ENCODE measurements at places on chromosomes 3 and 15.

- DNase-seq = no peak
These were observed 7.2 kb downstream of the FOXL2 start for GRCh38 chr3:138939561-138940241.

DNA sequence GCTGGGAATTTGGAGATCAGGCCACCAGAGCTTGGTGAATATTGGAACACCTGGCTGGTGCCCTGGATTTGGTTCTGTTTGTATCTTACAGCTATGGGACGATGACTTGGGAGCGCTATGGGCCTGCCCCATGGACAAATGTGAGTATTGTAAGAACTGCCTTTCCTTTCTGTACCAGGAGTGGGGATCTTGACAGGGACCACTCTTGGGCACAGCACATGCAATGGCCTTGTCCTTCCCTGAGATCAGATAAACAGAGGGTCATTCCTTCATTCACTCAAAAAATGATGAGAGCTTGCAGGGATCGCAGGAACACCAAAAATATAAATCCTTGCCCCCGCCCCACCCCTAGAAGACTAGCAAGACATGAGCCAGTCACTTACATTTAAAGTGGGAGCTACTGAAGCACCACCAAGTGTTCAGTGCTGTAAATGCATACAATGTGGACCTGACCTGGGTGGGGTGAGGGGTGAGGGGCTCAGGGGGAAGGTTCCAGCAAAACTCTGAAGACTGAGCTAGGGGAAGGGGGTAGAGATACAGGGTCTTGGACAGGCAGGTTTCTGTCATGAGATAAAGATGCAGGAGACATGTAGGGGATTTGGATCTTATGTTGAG lies 2.7 kb upstream of the CRELD1 start:
- no peak for DNase-seq

- DNase-seq = no peak
These were observed 17.2 kb upstream of the RBSN start for GRCh38 chr3:15116032-15116669.

GRCh38 chr15:67997996-67998395 lies 56.1 kb upstream of the PIAS1 start:
- no peak for DNase-seq

- no peak for DNase-seq
These were observed 52.0 kb upstream of the RAD18 start for GRCh38 chr3:9015250-9015649.

GRCh38 chr15:78046796-78047341 lies 30.6 kb downstream of the TBC1D2B start:
- DNase-seq = no peak

DNA sequence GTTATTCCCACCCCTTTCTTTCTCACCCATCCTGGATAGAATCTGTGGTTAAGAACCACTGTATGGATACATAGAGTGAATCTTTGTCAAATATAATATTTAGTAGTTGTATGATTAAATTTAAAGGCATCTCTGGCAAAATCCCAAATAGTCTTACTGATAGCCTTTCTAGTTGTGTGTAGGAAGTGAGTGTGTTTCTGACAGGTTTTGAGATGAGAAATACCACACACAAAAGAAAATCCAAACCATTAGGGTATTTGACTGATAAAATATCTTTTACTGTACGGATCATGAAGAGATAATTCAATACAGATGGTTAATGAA lies 44.7 kb upstream of the PLCL2 start:
- DNase-seq = no peak

GRCh38 chr15:57637846-57638245 lies 46.1 kb downstream of the MYZAP start:
- no peak for DNase-seq

GRCh38 chr15:70351941-70352774 lies 254.4 kb upstream of the TLE3 start:
- no peak for DNase-seq

- DNase-seq = no peak
These were observed 1036.5 kb downstream of the TUSC7 start for GRCh38 chr3:117746066-117746465.

DNA sequence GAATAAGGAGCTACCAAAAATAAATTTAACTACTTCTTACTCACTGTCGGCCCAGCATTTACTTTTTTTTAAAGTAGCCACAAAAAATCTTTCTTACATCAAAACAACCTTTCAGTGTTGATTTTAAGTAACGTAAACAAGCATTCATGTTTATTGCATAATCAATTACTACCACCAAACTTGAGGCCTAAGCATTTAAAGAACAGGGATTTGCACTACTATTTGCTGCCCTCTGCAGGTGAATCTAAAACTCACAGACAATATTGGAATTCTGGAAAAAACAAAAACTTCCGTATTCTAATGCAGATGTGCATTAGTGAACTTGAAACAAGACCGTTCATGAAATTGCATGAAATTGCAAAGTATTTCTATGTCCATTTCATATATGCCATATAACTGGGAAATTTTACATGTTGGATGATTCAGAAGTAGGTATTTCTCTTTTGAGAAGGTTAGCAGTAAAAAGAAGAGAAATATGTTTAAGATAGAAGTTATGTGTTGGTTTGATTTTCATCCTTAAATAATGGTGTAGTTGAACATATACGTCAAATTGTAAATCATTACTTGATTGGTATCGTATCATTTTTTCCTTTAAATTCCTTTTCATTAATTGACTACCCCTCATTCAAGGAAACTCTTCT lies 55.6 kb downstream of the CGGBP1 start:
- no peak for DNase-seq

DNA sequence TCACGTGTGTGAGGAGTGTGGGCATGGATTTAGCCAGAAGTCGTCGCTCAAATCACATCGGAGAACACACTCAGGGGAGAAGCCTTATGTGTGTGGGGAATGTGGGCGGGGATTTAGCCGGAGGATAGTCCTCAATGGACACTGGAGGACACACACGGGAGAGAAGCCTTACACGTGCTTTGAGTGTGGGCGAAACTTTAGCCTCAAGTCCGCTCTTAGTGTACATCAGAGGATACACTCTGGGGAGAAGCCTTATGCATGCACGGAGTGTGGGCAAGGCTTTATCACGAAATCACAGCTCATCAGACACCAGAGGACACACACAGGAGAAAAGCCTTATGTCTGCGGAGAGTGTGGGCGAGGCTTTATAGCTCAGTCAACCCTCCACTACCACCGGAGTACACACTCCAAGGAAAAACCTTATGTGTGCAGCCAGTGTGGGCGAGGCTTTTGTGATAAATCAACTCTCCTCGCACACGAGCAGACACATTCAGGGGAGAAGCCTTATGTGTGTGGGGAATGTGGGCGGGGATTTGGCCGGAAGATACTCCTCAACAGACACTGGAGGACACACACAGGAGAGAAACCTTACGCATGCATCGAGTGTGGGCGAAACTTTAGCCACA lies 28.1 kb downstream of the ZNF589 start:
- peak; percentile 62 for DNase-seq

GRCh38 chr15:31840849-31841476 lies 189.4 kb upstream of the CHRNA7 start:
- DNase-seq = no peak

- no peak for DNase-seq
These were observed 22.7 kb downstream of the ERICH6 start for GRCh38 chr3:150681057-150681456.

GRCh38 chr3:127786353-127787070 lies 35.8 kb downstream of the MGLL start:
- no peak for DNase-seq

GRCh38 chr15:94086341-94086740 lies 145.0 kb upstream of the MCTP2 start:
- no peak for DNase-seq

- no peak for DNase-seq
These were observed 101.8 kb upstream of the TBC1D5 start for GRCh38 chr3:17844236-17844635.

- DNase-seq = no peak
These were observed 115.7 kb downstream of the SERPINI1 start for GRCh38 chr3:167851171-167851570.

DNA sequence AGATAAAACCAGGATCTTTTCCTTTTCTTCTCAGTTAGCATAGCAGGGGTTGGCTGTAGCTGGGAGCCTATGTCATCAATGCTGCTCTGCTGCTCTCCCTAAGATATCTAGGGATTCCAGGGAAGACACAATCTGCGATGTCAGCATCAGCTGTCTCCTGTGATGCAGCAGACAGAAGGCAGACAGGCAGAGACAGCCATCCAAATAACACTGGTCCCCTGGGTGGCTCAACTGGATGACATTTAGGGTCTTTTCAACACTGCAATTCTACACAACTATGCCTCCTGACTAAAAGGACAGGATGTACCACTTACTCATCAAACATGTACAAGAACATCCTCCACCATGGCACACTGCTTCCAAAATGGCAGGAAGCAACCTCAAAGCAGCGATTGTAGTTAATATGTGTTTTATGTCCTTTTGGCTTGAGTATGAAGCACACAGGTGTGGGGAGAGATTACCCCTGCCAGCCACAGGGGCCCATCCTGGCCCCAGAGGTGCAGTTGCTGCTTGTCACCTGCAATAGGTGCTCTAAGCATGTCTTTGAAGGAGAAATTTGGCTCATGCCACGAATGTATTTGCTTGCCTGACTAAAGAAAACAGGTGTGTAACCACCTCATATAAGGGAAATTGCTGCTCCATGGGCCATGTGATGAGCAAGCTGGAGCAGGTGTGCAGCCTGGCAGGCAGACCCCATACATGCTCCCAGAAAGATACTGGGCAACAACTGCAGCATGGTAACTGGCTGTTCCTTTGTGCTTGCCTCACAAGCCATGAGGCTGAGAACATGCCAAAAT lies 357.8 kb downstream of the VPS13C start:
- DNase-seq = no peak

GRCh38 chr15:77180757-77181156 lies 109.8 kb upstream of the TSPAN3 start:
- DNase-seq = no peak

DNA sequence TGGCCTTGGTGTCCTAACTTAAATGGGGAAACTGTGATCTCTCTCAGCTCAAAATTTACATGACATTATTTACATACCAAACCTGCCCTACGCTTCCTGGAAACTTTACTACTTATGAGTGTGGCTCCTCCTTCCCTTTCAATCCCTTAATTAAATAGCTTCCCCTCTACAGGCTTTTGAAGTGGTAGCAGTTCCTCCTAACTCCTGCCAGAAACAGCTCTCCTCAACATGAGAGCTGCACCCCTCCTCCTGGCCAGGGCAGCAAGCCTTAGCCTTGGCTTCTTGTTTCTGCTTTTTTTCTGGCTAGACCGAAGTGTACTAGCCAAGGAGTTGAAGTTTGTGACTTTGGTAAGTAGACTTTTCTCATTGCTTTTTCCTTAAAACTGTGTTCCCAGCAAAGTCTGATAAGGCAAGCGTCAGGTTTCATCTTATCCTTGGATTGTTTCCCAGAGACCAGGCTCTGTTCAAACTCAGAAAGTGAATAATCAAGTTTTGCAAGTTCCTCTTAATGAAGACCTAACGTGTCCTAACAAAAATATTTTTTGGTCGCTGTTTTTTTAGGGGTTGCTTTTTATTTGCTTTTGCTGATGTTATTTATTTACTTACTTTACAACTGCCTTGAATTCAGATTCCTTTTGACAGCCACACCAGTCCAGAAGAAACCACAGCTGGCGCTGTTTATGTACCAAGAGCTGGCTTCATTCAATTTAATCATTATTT lies at the start of gene ACP3:
Gene ACP3 (plus strand): TSS at position 179 of the 720 bp plus-strand sequence. CDS start 50 bp downstream, at position 229.
- no peak for DNase-seq

GRCh38 chr3:55725681-55726500 lies 238.8 kb upstream of the WNT5A start:
- no peak for DNase-seq

DNA sequence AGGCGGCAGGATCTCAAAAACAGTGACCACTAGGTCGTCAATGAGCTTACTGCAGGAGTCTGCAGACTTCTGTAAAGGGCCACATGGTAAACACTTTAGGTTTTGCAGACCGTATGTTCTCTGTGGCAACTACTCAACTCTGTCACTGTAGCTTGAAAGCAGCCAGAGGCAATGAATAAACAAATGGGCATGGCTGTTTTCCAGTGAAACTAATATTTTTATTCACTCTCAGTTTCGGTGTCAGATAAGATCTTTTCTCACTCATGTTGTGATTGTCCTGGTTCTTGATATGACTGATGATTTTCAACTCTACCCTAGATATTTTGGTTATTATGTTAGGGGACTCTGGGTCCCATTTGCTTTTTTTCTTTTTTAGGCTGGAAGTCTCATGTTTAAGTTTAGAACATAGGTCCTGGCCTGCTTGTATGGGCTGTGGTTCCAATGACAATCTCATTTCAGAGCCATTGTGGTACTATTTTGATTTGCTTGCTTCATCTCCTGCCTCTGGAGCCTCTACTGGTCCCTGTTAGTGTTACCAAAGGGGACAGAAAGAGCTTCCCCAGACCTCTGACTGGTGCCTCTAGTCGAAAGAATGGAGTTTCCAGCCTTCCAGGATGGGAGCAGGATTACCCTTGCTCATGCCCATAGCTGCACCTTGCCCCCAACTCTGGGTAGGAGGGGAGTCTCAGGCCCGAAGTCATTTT lies 222.0 kb downstream of the STT3B start:
- DNase-seq = no peak

DNA sequence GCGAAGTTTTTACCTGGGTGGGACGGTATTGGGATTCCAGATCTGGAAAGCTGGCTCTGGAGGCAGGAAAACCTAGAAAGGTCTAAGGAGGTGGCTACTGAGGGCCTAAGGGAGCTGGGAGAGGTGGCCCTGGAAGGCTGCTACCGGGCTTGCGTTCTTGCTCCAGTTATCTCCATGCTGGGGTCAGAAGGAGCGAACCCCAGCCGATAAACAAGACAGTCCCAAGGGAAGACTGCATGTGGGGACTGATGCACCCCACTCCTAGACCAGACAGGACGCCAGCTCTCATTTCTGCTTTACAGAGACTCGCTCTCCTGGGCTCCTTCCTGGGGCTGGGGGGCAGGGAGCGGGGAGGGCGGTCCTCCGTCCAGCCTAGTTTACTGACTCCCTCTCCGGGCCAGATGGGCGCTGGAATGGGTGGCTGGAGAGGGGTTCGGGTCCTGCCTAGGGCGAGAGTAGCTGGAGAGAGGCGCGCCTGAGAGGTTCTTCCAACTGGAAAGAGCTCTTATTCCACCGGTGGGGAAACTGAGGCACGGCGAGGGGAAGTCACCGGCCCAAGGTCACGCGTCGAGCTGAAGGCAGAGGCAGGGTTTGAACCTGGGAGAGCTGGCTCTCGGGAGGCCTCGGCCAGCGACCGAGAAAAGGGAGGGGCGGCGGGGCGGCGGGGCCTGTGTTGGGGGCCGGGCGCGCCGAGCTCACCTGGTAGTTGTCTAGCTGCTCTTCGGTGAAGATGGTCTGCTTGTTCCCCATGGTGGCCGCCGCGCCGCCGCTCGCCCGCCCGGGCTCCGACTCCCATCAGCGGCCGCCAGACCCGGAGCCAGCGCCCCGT lies 565 bp downstream of the CIB2 start:
- no peak for DNase-seq

Measured in activated T-cell treated with anti-CD3 and anti-CD28 coated beads for 4 hours (primary cell).